HepG2 (cell line): ENCODE measurements at places on chromosomes 13 and 19. TPM values are rescaled to one million over a fixed set of nuclear protein-coding genes. Genes with fewer than 3 reads are reported as not detected.
A peak's percentile ranks its signal among the peaks of the same experiment; 100 is the strongest.

- no peak for DNase-seq
These were observed 739 bp upstream of the TMEM145 start for GRCh38 chr19:42312370-42312769.

DNA sequence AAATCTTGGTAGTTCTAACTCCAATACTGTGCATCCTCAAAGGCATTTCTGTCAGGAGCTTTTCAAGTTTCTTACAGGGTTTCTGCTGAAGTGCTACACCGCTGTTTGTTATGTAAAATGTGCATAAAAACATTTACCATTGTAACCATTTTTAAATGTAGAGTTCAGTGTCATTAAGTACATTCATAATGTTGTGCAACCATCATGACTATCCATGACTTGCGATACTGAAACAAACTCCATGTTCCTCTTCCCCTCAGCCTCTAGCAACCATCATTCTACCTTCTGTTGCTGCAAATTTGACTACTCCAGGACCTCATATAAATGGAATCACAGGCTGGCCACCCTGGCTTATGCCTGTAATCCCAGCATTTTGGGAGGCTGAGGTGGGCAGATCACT is 14.4 kb upstream of the SLC25A42 start:
- no peak for DNase-seq

- no peak for DNase-seq
These were observed 42.2 kb upstream of the TEX29 start for GRCh38 chr13:111278258-111278657.

DNA sequence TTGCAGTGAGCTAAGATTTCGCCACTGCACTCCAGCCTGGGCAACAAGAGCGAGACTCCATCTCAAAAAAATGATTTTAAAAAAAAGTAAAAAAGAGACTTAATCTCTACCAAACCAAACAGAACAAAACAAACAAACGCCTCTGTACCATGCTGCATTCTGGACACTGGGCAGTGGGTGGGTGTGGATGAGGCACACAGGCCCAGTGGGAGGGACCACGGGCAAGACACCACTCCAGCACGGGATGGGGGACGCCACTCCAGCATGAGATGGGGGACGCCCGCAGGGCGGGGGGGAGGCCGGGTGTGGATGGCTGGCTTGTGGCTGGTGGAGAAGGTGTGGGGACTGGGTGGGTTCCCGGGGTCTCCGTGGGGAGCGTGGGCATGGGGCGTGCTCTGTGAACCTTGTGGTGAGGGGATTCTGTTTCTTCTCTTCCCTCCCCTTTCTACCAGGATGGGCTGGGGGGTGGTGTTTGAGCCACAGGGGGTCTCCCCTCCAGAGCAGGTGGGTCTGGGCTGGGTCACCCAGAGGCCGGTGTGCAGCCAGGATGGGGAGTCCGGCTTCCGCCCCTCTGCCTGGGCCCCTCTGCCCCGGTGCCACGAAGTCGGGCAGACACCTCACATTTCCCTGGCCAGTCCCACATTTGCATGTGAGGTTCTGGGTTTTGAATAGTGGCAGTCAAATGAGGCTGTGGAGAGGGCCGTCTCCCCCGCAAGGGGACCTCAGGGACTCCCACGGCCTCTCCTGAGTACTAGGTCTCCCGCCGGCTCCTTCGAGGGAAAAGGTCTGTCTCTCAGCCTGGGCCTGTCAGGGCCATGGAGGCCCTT is 23.9 kb upstream of the MATK start:
- DNase-seq = no peak

GRCh38 chr19:16604615-16605014 is 23.4 kb downstream of the MED26 start:
- DNase-seq = no peak

DNA sequence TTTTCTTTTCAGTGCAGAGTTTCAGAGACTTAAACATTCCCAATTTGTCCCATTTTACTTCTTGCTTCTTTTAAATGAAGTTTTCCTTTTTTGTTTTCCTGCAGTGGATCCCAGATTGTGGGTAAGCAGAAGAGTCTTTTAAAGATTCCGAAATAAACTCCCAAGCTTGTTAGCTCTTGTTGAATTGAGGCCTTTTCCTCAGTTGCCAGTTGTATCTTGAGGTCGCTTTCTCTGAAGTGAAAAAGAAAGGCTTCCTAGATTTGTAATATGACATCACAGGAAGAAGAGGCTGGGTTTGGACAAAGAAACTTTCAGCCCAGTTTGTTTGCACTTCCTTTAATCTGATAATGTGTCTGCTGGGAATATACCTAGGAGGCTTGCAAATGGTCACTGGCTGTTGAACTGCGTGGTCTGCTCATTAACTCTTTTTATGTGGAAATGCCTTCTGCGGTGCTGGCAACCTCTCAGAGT is at the start of gene LPAR6:
LPAR6 (minus strand) TSS at position 233 of the 471 bp plus-strand sequence. CDS start 690 bp downstream, outside the sequence.
- peak; percentile 95 for DNase-seq

- no peak for DNase-seq
These were observed 43.2 kb downstream of the RGCC start for GRCh38 chr13:41500511-41500910.

GRCh38 chr19:29629836-29630534 is 23.9 kb downstream of the POP4 start:
- no peak for DNase-seq

GRCh38 chr13:71536201-71536600 is 330.8 kb downstream of the DACH1 start:
- no peak for DNase-seq

DNA sequence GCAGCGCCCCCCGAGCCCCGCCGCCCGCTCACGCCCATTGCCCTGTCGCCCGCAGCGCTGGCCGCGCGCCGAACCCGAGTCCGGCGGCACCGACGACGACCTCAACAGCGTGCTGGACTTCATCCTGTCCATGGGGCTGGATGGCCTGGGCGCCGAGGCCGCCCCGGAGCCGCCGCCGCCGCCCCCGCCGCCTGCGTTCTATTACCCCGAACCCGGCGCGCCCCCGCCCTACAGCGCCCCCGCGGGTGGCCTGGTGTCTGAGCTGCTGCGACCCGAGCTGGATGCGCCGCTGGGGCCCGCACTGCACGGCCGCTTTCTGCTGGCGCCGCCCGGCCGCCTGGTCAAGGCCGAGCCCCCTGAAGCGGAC is 518 bp downstream of the KLF2 start:
- no peak for DNase-seq

- DNase-seq = no peak
These were observed 1.5 kb downstream of the TTC9B start for GRCh38 chr19:40216777-40217026.

DNA sequence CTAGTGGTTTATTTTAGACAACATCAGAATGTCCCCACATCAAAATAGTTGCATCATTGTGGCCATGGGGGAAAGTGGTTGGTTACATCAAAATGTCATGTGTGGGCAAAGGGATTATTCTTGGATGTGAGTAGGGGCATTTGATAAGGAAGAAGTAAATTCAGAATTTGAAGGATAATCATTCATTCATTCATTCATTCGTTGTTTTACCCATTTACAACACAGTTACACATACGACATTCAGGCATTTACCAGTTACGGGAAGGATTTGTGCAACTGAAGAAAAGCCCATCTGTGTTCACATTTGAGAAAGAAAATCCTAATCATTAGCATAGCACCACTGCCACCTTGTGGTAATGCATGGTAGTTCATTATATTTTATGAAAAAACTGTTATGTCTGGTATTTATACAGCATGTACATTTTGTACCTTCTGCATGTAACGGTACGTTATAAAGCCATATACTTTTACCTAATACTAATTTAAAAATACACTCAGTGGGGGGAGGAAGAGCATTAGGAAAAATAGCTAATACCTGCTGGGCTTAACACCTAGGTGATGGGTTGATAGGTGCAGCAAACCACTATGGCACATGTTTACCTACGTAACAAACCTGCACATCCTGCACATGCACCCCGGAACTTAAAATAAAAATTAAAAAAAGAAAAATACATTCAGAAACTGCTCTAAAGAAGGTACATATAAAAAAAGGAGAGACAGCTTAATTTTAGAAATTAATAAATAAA is 62.1 kb downstream of the DGKH start:
- peak; percentile 54 for DNase-seq

DNA sequence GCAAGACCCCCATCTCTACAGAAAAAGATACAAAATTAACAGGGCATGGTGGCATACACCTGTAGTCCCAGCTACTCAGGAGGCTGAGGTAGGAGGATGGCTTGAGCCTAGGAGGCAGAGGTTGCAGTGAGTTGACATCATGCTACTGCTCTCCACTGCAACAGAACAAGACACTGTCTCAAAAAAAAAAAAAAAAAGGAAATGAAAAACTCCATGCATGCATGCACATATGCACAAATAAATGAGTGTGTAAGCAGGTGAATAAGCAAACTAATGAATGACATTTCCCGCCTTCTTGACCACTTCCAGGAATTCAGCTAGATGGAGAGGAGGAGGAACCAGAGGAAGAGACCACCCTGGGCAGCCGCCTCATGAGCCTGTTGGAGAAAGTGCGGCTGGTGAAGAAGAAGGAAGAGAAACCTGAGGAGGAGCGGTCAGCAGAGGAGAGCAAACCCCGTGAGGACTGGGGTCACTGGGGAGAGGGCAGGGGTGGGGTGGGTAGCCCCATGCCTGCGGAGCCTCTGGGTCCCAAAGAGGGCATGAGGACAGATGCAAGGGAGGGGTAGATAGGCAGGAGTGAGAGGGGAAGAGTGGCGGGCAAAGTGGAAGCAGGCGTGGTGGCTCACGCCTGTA is 58.8 kb downstream of the RYR1 start:
- no peak for DNase-seq

- DNase-seq = no peak
These were observed 14.8 kb upstream of the RANBP3 start for GRCh38 chr19:5992756-5993155.

DNA sequence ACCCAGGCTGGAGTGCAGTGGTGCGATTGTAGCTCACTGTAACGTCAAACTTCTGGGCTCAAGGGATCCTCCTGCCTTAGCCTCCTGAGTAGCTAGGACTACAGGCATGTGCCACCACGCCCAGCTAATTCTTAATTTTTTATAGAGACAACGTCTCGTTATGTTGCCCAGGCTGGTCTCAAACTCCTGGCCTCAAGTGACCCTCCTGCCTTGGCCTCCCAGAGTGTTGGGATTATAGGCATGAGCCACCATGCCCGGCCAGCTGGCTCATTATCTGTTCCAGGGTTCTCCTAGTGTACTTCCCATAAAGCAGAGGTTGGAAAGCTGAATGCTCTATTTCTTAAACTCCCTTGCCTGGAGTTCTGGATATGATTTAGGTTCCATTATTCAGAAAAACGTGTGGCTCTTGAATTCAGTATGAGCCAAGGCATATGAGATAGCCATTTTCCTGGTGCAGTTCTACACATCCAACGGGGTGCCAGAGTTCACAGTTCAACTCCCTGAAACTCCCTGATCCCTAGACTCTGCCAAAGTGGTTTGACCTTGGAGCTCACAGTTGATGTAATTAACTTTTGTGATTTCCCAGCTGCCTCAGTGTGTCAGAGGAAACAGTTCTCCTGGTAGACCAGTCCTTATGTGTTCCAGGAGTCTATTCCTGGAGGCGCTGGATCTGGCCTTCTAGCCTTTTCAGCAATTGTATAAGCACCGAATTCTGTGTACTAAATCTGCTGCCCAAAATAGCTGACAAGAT is 21.6 kb downstream of the GPR183 start:
- DNase-seq = peak; percentile 42

DNA sequence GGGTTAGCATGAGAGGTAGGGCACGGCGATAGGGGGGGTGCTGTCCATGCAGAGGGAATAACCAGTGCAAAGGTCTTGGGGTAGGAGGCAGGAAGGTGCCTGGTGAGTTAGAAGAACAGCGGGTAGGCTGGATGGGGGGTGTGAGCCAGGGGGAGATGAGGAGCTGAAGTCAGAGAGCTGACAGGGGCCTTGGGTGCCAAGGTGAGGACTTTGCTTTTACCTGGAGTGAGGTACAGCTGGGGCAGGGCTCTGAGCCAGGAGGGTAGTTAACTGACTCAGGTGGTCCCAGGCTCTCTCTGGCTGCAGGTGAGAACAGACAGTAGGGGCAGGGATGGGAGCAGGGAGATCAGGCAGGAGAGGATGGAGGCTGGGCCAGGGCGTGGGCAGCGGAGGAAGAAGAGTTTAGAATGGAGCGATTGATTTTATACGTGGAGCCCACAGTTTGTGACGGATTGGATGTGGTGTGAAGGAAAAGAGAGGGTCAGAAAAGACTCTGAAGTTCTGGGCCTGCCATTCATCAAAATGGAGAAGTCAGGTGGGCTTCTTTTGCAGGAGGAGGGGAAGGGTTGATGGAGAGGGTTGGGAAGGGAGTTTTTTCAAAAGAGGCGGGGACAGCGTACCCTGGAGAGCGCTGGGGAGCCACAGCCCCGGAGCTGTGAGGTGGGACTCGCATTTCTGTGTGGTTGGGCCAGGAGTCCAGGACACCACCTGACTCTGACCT is 1.2 kb upstream of the GRAMD1A start:
- peak; percentile 23 for DNase-seq

GRCh38 chr19:50875795-50876422 is 2.7 kb downstream of the KLK2 start:
- no peak for DNase-seq

DNA sequence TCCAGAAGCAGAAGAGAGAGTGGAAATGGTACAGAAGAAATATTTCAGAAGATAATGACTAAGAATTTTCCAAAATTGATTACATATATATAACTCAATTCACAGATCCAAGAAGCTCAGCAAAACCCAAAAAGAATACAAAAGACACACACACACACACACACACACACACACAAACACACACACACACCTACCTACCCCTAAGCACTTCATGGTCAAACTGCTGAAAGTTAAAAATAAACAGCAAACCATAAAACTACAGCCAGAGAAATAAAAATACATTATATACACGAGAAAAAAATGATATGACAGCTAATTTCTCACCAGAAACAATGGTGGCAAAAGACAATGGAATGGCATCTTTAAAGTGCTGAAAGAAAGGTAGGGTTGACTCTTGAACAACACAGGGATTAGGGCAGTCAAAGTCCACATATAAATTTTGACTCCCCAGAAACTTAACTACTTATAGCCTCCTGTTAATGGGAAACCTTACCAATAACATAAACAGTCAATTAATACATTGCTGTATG is 49.2 kb downstream of the DIAPH3 start:
- DNase-seq = no peak

GRCh38 chr13:29383476-29383875 is 212.0 kb downstream of the SLC7A1 start:
- no peak for DNase-seq

GRCh38 chr13:112956571-112957294 is 12.3 kb upstream of the MCF2L start:
- DNase-seq = peak; percentile 77

Gene MED16
- polyA plus RNA-seq = 13.3 and 16.9 TPM in 2 replicates

Gene ZSCAN5C
- not detected in 2 replicates for polyA plus RNA-seq

Gene FAM174C
- polyA plus RNA-seq = 19.5 and 21.2 TPM in 2 replicates

Gene TJP3
- polyA plus RNA-seq = 2.3 and 3.3 TPM in 2 replicates

Gene FFAR1
- not detected in 2 replicates for polyA plus RNA-seq

Gene DKKL1
- polyA plus RNA-seq = 0.30 and 0.33 TPM in 2 replicates

Gene DACT3
- polyA plus RNA-seq = 0.04 TPM in 1 of 2 replicates, not detected in the other

Gene VSIG10L
- polyA plus RNA-seq = 8.0 and 8.5 TPM in 2 replicates

Gene IQCN
- polyA plus RNA-seq = 0.14 and 0.18 TPM in 2 replicates

Gene NMRK2
- polyA plus RNA-seq = not detected in 2 replicates
